ENCODE measurements at places on chromosomes 12 and 14.

DNA sequence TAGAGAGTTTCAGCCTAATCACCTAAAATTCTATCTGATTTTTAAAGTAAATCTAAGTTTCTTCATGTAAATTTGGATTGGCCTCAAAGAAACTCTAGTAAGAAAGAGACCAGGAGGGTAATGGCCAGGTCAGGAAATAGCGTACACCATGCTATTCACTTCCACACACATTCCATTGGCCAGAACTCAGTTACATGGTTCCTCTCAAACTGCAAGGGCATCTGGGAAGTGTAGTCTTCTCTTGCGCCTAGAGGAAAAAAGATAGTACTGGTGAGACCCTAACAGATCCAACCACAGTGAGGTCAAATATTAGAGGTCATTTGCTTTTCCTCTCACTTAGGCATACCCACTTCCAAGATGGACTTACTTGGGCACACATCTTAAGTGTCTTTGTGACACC is 39.1 kb downstream of the MBIP start:
- DNase-seq, result no peak

DNA sequence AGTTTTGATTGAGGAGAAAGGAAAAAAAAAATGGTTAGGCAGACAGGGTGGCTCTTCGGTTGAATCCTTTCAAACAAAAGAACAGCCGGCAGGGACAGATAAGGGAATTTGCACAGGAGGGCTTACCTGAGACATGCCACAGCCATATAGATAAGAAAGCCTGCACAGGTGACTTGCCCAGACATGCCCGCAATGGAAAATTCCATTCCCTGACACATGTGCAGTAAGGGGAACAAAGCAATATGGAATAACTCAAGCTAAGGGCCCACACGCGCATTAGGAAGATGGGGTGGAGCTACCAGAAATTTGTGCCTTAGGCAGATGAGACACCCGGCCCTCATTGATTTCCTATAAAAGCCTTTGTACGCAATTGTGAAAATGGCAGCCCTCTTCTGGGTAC is 86.7 kb downstream of the TMEM260 start:
- no peak for DNase-seq

- no peak for DNase-seq
These were observed 51.5 kb downstream of the TMPRSS12 start for GRCh38 chr12:50894241-50894640.

- DNase-seq, result peak; percentile 33
These were observed 9.0 kb upstream of the OR6J1 start for GRCh38 chr14:22653012-22653621.

DNA sequence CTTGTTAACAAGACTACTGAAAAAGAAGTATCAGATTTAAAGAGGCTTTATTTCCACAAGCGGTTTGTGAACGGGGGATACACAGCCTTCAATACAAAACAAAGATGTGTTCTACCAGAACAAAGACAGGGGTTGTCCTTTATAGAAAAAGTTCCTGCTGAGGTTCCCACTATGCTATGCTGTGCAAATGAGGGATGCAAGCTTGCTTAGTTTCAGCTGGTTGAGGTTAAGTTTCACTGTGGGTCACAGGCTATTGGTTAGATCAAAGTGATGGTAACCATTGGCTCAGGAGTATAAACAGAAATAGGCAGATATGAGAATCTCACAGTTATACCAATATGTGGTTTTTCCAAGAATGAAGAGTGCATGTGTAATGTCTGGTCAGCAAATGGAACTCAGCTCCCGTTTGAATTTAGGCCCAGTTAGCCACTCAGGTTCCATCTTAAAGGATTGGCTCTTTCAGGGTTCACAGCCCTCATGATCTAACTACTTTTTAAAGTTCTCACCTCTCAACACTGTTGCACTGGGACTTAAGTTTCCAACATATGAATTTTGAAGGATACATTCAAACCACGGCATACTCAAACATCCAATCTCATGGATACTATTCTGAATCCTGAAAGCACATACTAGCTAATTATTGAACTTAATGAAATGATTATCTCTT is 215.4 kb upstream of the DCN start:
- DNase-seq, result no peak

DNA sequence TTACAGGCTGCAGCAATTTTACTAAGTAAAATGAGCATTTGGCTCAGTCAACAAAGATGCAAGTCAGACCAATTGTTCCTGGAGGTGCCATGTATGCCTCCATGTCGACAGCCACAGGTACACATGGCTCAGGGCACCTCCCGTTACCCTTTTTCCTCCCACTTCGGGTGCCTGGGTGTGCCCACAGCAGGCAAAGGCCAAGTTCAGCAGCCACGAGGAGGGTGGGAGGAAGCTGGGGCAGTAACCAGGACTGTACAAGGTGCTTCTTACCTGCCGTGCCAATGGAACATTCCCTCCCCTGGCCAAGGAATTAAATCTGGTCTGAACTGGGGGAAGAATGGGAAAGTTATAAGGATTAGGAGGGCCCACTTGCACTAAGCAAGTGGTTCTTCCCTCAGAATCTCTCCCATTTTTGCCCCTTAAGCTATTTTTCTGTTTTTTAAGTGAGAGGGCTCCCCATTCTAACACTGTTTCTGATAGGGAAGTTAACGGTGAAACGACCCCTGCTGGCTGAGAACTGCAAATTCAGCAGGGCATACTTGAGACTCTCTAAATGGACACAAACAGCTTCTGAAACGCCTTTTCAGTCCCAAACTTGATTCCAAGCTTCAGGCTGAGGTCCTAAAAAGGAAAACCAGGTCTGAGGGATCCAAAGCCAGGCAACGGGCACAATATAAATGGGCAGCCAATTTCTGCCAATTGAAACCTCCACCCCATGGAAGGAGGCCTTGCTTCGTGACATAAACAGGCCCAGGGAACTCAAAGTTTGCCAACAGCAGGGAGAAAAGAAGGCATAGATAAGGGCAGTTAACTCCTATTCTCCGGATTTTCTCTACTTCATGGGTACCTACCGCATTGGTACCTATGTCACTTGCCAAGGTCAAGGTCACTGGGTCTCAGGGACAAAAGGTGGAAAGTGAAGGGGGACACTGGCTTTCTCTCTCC is 24.8 kb downstream of the CLECL1 start:
- DNase-seq, result peak; percentile 11

- no peak for DNase-seq
These were observed 202.5 kb downstream of the TMEM117 start for GRCh38 chr12:44038411-44038810.

DNA sequence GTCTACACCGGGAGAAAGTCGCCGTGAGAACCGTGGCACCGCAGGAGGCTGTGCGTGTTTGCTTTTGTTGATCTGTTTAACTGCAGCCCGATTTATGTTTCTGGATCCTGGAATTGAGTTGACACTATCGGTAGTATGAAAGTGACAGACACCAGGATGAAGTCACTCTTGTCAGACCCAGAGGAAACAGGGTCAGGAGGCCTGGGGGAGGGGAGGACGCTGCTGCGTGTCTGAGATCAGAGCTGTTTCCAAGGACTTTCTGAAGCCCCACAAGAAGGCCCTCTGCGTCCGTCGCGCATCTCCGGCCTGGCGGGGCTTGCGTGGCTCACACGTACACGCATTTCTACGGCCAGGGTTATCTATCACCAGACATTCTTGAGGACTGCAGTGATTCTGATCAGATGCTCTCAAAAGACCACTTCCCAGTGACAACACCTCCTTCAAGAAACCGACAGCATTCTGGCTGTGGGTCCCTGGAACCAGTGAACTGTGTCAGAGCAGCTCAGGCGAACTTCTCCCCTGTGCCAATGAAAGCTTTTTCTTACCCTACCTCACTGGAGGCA is 263.4 kb downstream of the ADGRD1 start:
- no peak for DNase-seq

GRCh38 chr12:69648476-69648875 is 37.8 kb upstream of the LRRC10 start:
- no peak for DNase-seq

DNA sequence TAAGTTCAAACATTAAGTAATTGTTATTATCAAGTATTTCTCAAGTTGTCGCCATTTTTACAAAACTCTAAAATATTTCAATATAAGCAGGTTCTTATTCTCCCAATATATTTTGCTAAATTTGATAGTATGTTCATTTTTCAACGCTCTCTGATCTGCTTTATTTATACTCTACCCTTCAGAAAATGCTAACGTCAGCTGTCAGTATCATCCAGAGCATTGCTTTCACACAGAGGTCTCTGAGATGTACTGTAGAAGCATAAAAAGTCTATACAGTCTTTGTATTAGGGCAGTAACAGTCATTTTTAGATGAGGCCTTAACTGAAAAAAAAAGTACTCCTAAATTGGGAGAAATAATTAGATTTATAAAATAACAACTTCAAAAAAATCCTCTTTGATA is 533.1 kb upstream of the LRFN5 start:
- no peak for DNase-seq

DNA sequence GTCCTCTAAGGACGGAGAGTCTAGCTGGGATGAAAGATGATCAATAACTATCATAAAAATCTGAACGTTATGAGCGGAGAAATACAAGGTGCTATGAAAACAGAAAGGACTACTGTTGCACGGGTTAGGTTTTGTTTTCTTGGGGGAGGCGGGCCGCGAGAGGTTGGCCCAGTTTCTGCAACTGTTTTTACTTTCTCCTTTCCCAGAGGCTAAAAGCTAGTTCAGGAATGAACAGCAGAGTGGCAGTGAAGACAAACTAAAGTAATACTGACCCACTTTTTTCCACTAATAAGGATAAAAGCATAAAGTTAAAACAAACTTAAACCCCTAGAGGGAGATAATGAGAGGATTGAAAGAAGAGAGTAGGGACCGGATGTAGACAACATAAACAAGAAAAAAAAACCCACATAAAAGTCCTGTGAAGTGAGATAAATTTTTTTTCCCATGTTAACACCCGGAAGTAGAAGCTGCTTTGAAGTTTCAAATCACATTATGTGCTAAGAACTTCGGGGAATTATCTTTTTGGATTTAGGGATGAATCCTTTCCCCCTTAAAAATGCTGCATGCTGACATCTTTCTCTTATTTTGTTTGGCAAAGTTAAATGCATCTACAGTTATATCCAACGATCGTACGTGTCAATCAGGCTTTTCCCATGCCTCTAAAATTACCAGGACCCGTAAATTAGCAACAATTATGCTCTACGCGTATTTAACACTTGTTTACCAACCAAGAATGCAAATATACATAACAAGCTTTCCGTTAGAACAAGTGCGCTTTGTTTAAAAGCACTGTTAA is 1.0 kb upstream of the CDK17 start:
- DNase-seq, result no peak

- no peak for DNase-seq
These were observed 8.0 kb downstream of the PNN start for GRCh38 chr14:39182770-39183684.

DNA sequence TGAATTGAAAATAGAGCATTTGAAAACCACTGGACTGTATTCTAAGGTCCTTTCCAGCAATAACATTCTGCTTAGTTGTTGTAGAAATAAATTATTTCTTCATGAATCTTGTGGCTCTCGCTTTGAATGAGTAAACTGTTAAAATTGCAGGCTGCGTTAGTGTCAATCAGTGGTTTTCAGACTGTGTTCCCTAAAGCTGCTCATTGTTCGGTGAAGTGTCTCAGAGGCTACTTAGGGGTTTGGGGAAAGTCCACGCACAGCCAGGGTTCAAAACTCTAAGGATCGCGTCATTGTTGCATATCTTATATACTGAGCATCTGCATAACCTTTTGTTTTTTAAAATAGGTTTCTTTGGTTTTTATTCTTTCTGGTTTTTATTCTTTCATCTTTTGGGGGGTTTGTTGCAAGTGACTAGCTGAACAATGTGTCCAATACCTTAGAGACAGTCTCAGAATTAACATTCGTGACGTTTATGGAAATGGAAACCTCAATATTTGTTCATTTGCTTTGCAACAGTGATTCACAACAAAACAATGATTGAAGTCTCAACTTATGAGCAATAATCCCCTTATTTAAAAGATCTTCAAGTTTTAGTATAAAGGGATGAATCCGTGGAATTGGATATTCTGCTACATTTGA is 108.1 kb downstream of the TTLL5 start:
- no peak for DNase-seq

DNA sequence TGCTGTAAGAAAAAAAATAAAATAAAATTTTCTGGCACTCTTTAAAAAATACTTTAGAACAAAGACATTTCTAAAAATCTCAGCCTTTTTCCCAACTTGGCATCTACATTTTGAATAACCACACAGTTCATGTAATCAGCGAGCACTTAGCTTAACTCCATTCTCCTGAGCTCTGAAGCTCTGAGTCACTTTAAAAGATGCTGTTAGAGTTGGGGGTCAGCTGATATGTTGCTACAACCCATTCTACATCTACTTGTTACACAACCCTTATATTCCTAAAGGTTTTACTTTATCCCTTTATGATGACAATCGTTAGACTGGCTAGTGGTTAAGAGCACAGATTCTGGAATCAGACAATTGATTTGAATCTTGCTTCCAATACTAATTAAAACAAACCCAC is 48.3 kb downstream of the SLC41A2 start:
- no peak for DNase-seq

DNA sequence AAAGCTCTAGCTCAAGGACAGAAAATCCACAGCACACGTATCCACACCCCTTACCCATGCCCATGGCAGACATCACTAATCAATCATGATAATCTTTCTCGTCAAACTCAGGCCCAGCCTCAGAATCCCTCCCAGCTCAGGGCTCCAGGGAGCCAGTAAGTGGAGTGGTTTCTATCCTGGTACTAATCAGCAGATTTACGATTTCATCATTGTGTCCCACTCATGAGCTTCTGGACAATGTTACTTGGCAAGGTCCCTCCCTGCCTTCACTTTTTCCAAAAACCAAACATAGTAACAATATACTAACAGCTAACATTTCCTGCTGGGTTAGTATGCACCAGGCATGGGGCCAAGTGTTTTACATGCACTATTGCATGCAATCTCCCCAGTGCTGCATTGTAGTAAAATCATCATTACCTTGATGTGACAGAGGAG is 45.8 kb upstream of the NCOR2 start:
- peak; percentile 42 for DNase-seq

DNA sequence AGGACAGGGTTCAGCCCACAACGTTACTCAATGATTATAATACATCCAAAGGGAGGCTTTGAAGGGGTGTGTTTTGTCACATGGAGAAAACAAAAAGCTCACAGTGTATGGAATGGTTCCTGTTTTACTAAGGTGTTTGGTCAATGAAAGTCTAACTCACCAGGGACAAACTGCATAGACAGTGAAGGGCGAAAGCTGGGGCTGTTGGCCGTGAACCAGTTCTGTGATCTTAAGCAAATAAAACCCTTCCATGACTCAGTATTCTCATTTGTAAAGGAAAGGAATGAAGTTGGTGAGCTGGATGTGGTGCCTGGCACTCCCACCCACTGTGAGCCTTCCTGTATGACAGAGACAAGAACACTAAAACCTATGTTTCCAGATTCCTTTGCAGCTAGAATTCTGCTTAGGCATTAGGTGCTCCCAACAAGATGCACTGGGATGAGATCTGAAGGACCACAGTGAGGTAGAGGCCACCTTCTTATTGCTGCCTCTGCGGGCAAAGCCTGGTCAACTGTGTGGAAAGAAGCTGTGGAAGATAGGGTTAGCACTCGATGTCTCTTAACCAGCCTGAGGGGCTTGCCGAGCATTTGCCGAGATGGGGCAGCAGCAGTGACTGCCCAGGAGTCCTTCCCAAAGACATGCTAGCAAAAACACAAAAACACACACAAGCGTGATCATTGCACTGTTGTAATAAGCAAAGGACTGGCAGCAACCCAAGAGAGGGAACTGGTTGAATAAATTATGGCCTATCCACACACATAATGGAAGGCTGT is 48.5 kb downstream of the VCPKMT start:
- no peak for DNase-seq

- peak; percentile 15 for DNase-seq
These were observed 3.2 kb upstream of the NUMB start for GRCh38 chr14:73461478-73462047.

Measured in NCI-H2081 (cell line).